ENCODE measurements at places on chromosomes 5 and 9.

DNA sequence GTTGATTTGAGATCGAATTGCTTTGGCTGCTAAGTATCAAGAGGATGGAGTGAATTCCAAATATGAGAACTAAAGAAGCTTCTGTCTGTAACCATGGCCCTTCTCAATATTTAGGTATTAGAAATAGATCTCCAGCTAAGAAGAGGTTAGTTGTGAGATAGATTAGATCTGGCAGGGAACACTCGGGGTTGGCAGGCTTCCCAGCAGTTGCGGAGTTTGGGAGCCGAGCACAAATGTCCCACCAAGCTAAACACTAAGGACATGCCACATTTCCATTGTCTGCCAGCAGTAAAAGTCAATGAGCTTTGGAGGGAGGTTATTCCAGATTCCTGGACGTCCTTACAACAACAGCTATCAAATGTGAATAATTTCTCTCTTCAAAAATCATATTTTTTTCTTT is 85.8 kb downstream of the TAF11L14 start:
- no peak for DNase-seq

- no peak for DNase-seq
These were observed 66.8 kb downstream of the RASGEF1C start for GRCh38 chr5:180142021-180142765.

- DNase-seq = no peak
These were observed 40.9 kb upstream of the NSMF start for GRCh38 chr9:137499858-137500661.

DNA sequence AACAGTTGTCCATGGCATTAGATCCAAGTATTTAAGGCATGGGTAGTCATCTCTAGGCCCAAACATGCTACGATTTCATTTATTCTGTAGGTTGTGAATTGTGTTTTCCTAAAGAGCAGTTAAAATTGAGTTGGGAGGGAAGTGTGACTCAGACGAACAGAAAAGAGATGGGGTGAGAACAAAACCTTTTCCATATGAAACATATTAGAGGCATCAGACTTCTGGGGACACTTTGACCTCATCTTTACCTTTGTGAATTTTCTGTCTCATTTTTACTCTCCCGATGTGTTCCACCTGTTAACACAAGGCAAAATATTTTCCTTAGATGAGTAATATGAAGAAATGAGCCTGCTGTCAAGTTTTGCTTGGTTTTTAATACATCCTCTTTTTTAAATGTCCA is 181.3 kb downstream of the ESM1 start:
- no peak for DNase-seq

- DNase-seq = no peak
These were observed 132.8 kb downstream of the MUSK start for GRCh38 chr9:110801426-110801825.

DNA sequence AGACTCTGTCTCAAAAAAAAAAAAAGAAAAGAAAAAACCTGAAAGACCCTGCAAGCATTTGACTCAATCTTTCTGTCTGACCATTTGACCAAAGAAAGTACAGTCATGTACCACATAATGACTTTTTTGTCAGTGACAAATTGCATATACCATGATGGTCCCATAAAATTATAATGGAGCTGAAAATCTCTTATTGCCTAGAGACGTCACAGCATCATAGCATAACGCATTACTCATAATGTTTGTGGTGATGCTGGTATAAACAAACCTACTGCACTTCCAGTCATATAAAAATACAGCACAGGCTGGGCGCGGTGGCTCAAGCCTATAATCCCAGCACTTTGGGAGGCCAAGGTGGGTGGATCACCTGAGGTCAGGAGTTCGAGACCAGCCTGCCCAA is 10.5 kb downstream of the ECM2 start:
- DNase-seq = no peak

DNA sequence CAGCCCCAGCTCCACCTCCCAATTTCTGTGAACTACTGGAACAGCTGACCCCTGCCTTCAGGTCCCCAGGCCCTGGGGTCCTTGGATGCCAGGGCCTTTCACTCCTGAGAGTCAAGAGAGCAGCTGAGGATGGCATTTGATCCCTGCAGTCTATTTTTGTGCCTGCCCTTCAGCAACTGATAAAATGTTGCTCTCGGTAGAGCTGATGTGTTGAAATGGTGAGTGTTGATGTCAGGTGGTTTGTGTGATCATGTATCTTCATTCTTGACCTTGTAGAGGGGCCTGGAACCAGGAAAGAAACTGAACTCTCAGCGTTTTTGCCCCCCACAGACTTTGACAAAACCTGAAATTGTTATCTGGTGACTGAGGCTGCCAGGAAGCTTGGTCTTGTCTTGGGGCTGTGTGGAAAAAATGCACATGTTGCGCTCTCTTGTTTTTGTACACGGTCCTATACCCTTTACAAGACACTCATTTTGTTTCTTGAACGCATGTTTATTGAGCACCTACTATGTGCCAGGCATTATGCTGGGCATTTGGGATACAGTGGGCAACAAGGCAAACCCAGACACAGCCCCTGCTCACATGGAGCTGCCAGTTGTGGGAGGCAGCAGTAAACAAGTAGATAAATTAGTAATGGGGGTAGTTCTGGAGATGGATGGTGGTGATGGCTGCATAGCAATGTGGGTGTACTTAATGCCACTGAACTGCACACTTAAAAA is 78.3 kb downstream of the PPARGC1B start:
- no peak for DNase-seq

DNA sequence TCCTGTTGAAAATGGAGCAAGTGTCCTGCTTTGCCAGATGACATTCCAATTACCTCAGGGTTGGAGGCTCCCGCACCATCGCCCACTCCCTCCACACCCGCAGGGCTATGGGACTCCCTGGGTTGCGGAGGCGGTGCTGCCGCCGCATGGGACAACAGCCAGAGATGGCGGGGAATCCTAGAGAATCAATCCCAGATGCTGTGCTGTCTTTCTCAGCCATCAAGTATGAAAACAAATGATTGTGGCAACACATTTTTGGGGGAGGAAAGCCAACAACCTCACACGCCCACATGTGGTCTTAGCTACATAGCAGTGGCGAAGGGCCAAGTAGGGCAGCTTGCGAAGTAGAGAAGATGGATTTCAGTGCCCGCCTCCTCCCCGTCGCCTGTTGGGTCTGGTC is 46.7 kb downstream of the IL31RA start:
- no peak for DNase-seq

GRCh38 chr5:80239680-80240367 is 16.0 kb downstream of the SERINC5 start:
- DNase-seq = no peak

- no peak for DNase-seq
These were observed 29.5 kb downstream of the MAMDC2 start for GRCh38 chr9:70073193-70073592.

GRCh38 chr5:154587123-154588026 is 109.3 kb upstream of the HAND1 start:
- no peak for DNase-seq

- no peak for DNase-seq
These were observed 13.7 kb downstream of the OR1J1 start for GRCh38 chr9:122463828-122464632.

- no peak for DNase-seq
These were observed 6.2 kb downstream of the UGT3A2 start for GRCh38 chr5:36060420-36060887.

DNA sequence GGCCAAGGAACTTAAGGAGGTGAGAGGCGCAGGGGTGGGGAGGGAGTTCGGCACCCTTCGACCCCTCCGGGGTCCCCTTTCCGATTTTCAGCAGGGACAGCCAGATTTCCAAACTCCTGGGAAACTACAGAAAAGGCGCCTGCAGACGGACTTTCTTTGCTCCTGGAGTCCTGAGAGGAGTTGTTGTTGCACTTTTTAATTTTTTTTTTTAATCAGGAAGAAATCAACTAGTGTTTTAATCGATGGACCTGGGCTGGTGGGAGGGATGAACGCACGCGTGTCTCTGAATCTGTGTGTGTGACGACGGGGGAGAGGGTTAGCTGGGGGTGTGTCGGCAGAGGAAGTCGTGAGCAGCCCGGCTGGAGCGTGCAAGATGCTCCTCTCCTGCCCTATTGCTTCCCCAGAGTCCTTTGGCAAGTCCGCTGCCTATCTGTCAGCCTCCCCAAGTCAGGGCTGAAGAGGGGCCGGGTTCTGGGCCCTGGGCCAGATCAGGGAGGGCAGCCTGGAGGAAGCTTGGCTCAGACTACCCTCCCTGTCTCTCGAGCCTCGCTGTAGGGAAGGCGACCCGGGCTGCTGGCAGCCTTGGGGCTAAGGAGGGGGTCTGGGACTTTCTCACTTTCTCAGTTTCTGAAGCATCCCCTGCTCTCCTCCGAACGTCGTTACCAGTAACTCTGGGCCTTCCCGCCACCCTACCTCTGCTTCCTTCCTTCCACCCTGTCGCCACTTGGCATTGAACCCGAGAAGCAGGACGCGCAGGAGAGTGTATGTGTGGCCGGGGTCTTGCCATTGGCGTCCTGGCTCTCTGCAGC is 731 bp downstream of the PRR16 start:
- no peak for DNase-seq

DNA sequence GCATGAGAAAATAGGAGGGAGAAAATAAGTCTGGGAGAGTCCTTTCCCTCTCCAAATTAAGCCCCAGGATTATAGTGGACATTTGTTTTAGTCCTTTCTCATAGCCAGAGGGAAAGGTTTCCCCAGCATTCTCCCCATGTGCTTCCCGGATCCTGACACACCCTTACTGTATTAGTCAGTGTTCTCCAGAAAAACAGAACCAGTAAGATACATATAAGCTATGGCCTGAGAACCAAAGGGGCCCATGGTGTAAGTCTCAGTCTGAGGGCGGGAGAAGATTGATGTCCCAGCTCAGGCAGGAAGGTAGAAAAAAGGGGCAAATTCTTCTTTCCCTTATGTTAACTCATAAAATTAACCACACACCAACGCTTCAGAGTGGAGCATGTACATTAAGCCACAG is 25.6 kb upstream of the SPATA31D4 start:
- DNase-seq = no peak

DNA sequence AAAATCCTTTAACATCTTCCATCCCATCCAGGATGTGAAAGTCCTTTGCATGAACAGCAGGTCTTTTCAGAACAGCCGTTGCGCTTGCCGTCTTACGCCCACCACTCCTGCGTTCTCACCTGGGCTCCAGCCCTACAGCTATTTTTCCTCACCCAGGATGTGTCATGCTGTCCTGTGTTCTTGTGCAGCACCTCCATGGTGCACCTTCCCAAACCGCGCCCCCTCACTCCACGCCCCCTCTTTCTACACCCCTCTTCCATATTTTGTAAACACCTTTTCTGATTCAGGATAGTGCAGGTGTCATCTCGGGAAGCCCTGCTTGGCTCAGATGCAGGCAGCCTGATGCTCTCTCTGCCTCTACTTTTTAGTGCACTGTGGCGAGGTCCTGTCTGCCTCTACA is 18.4 kb downstream of the CAMK4 start:
- DNase-seq = no peak

DNA sequence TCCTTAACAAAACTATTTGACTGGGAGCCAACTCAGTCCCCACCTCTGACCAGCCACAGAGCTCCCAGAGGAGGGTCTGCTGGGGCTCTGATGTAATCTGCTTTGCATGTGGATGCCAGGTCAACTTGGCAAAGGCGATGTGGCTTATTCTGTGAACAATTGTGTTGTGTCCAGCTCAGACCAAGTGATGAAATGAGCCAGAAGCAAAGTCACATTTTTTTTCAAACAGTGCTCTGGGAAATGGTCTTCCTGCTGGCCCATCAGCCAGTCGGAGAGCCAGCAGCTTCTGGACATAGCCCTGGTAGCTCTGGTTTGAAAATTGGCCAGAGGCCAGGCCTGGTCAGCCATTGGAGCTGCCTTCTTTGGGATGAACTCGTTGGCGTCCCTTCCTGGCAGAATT is 86.5 kb downstream of the ANGPTL2 start:
- DNase-seq = no peak

DNA sequence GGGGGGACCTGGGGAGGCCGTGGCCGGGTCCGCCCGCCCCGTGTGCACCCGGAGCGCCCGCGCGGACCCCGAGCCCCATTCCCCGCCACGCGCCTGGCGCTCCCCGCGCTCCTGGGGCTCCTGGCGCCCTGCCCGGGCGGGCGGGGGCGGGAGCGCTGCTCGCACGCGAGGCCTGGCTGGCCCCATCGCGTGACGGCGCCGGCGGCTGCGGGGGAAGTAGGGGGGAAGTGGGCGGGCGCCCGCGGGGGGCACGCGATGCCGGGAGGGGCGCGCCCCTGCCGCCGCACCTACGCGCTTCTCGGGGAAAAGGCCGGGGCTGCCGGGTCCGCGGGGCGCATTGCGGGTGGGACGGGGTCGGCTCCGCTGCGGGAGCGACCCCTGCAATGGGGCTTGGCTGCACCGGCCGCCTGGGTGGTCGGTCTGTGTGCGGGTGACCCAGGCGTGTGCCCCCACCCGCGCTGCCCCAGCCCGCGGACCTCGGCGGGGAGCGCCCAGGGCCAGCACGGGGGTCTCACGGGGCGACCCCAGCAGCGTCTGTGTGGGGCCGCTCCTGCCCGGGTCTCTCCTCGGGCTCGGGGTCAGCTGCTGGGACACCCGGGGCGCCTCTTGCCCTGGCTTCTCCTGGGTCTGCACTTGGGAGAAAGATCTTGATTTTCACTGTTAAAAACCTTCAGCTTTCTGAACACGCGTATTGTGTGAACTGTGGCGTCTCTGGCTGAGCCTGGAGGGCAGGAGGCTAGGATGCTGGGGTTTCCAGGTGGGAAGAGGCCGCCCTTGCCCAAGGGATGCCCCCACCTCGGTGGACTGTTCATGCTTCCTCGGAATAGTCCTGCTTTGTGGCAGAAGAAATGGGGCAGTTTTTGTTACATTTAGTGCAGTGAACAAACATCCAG is 52.4 kb downstream of the AHRR start:
- no peak for DNase-seq

- DNase-seq = no peak
These were observed 323.4 kb downstream of the PIK3R1 start for GRCh38 chr5:68538814-68539420.

- no peak for DNase-seq
These were observed 4.4 kb downstream of the IL9 start for GRCh38 chr5:135891268-135891667.

- DNase-seq = no peak
These were observed at the start of gene IGFBPL1 for GRCh38 chr9:38423973-38424843. TSS of gene IGFBPL1 (minus strand) at chr9:38424454. CDS start at chr9:38424424, 30 bp downstream.

GRCh38 chr5:60842871-60843385 is 1.1 kb downstream of the ELOVL7 start:
- DNase-seq = no peak

DNA sequence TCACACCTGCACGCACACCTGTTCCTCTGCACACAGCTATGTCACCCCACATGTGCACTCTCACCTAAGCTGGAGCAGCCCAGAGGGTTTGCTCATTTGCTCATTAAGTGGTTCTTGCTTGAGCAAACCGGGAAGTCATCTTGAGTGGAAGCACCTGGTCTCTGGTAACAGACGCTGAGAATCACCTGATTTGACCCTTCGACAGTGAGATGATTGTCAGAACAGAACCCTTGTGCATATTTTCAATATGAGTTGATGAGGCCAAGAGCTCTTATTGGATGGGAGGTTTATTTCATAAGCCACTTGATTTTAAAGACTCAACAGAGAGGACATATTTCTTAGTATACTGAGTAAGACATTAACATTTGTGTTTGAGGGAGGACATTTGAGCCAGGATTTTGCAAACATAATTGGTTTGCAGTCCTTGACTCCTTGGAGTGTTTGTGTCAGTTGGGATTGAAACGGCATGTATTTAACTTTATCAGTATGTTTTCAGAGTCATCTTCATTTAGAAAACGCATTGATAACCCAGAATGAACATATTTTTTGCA is 22.1 kb upstream of the LPCAT1 start:
- DNase-seq = no peak

All from omental fat pad (tissue), 4 donors.